EH (cell line): ENCODE measurements at places on chromosomes 1 and 21.

- DNase-seq: no peak
Measured at GRCh38 chr1:204442376-204443259, 31.0 kb upstream of the PPP1R15B start.

DNA sequence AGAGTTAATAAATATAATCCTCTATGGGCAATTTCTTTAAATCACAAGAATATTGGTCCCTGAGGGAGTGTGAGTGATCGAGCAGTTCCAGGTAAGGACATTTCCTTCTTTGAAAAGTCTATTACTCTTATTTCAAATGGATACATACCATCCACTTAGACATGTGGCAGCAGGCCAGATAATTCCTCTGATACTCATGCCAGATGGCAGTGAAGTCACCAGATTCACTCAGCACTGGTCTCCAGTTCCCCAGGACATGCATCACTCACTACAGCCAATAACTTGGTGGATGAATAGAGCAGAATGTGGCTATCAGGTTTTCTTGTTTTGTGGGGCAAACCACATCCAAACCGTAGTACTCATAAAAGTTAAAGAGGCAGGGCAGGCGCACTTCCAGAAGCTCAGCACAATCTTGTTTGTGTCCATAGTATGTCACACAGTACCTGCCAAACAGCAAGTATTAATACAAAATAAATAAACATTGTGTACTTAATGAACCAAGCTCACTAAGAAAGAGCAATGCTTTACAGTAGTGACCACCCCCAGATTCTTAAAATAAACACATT, 74.2 kb upstream of the CD53 start:
- DNase-seq: peak; percentile 4

DNA sequence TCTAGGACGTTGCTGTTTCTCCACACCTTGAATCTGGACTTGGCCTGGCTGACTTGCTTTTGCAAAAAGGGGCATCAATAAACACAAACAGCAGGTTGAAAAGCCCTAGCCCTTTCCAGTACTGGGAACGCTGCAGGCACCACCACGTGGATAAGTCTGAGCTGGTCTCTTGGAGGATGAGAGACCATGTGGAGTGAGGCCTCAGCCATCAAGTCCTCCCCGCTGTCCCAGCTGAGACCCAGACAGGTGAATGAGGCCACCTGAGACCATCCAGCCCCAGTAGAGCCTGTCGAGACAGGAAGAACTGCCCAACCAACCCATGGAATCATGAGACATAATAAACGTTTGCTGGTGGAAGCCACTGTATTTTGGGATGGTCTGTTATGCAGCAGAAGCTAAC, 688.7 kb downstream of the PTPRU start:
- DNase-seq: no peak

DNA sequence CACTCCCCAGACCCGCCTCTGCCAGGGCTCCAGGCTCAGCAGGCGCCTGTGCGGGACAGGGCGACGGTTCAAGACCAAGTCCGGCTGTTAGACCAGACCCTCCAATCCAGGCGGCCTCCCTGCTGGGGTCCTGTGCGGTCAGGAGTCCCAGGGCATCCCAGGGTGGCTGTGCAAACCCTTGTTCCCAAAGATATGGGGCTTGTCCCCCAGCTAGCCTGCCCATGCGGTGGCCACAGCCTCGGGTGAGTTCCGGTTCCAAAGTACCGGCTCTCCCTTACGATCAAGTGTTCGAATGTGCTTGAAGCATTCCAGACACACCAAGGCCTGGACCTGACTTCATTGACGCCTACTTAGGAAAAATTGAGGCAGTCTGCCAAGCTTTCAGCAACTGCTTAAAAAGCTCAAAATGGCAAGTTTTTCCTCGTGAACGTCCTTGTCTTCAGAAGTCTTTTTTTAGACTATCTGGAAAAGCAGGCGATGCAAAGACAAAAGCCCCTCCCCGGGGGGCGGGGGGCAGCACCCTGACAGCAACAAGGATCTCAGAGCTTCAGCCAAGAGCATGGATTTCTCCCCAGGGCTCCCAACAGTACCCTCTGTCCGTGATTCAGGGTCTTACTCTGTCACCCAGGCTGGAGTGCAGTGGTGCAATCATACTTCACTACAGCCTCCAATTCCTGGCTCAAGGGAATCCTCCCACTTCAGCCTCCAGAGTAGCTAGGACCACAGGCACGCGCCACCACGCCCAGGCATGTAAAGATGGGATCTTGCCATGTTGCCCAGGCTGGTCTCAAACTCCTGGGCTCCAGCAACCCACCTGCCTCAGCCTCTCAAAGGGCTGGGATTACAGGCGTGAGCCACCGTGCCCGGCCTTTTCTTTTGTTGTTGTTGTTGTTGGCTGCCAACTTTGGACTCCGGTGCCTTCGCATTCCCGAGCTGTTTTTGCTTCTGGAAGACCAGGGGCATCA, 2.3 kb downstream of the FAAP20 start:
- DNase-seq: peak; percentile 71

DNA sequence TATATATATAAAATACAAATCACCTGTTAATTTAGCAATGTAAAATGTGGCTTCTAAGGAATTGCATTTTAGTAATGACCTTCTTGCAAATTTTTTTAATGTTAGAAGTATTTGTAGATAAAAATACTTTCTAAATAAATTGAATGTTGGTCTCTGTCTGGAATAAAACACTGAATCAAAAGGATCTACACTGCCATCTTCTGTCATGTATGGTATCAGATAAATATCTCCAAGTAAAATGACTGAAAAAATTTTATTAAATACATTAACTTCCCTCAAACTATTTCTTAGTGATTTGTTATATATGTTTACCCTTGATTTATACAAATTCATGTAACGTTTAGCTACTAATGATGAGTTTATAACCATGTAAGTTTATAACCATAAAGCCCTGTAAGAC, 2029.3 kb downstream of the MRPL39 start:
- no peak for DNase-seq

GRCh38 chr1:236848274-236848923, 53.3 kb downstream of the MTR start:
- DNase-seq: no peak

- DNase-seq: peak; percentile 73
Measured at GRCh38 chr1:44405031-44405797, at the start of gene RNF220. TSS of gene RNF220 (plus strand) at chr1:44405255.

- DNase-seq: peak; percentile 57
Measured at GRCh38 chr21:45950740-45951515, 30.6 kb upstream of the COL6A1 start.
